ENCODE measurements at places on chromosomes 13 and 19.

GRCh38 chr13:105007166-105007808 is 1528.2 kb downstream of the EFNB2 start:
- DNase-seq = no peak

GRCh38 chr13:28425793-28426192 is 69.1 kb downstream of the FLT1 start:
- DNase-seq = no peak

- no peak for DNase-seq
Measured at GRCh38 chr13:20610006-20610405, 43.0 kb downstream of the IFT88 start.

DNA sequence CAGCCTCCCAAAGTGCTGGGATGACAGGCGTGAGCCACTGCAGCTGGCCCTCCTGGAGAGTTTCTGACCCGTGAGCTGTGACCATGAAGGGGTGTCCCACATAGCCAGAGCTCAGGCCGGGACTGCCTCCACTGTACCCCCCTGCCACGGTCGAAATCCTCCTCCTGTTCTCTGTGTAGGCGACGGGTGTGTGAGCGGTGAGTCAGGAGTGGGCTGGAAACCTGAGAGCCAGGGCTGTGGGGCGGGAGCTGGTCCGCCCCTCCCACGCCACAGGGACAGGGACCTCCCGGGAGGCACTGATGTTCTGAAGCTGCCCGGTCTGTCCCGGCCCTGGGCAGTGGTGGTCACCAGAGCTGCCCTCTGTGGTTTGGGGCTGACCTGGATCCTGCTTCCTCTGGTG is 3.9 kb downstream of the WDR18 start:
- no peak for DNase-seq

DNA sequence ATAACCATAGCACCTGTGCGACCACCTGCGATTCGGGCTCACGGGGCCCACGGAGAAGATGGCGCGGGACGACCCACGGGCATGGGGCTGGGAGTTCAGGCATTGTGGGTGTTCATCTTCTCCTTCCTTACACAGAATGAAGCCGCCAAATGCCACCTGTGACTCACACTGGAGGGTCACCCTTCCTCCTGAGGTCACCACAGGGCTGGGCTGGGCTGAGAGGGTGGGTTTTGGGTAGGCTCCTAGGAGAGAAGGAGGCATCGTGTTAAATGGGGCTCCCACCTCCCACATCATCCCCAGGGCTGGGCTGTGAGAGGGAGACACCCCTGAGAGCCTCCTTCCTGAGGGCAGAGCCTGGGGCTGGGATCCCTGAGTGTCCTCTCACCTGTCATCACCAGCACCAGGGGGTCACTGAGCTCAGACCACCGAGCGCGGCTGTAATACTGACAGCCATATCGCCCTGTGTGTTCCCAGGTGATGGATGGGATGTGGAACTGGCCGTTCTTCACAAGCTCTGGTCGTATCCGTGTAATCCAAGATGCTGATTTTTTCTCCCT is 1.4 kb downstream of the LILRB2 start:
- DNase-seq = no peak

DNA sequence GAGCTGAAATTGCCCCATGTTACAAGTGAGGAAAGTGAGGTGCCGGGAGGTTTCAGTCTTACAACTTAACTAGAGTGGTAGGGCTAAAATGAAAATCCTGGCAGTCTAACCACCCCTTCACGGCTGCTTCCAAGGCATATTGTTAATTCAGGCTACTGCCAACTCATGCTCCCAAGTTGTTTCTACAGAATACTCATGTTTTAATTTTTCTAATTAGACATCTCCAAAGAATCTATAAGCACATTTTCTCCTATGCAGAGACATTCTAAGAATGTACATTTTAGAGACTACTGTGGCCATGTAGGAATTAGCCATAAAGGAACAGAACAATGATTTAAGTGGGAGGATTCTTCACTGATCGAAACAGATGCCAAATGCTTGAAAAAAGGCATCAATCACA is 7.0 kb upstream of the TSC22D1 start:
- no peak for DNase-seq

- no peak for DNase-seq
Measured at GRCh38 chr13:46908501-46908900, 11.6 kb upstream of the HTR2A start.

DNA sequence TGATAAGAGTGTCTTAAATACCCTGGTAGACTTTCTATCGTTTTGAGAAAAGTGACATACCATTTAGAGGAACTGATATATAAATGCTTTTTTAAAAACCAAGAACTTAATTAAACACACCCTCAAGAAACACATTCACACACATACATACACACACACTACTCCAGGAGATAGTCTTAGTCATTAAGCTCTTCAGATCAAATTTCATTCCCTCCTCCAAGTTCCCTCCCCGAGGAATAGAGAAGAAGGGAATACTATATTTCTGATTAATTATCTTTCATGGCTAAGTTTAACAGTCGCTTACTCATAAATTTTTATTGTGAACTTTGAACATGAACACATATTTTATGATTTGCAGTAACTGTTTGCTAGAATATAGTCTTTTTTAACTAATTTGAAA is 1109.5 kb downstream of the SLITRK1 start:
- no peak for DNase-seq

- DNase-seq = no peak
Measured at GRCh38 chr13:93740334-93740733, 513.7 kb downstream of the GPC6 start.

DNA sequence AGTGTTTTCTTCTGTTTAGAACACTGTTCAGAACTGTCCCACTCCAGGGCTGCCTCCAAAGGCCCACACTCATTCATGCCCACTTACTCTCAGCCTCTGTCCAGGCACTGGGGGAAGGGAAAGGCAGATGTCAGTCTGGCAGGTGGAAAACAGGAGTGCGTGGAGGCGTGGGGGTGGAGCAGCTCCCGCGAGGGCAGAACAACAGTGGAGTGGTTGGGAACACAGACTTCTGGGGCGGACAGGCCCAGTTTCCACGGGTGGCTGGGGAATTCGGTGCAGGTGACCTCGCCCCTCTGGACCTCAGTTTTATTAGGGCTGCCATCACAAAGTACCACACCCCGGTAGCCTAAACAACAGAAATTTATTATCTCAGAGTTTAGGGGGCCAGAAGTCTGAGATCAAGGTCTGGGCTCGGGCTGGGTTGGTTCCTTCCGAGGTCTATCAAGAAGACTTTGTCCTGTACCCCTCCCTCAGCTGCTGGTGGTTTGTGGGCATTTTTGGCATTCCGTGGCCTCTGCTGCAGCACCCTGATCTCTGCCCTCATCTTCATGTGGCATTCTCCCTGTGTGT is 59.7 kb downstream of the SIPA1L3 start:
- no peak for DNase-seq

DNA sequence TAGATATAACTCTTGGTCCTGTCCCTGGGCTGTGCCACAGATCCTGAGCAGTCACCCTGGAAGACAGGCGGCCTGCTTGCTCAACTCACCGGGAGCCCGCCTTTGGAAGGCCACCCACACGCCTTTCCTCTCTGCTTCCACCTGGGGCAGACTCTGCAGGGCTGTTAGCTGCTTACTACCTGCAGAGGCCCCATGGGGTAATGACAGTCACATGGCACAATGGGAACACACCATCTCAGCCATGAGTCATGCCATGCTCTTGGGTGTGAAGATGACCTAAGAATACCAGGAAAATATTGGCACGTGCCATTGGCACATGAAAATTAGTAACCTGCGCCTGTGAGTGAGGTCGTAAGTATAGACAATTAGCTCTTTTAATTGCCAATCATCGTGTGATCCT is 108.6 kb downstream of the COL4A2 start:
- DNase-seq = no peak

GRCh38 chr13:30846311-30846710 is 59.8 kb upstream of the MEDAG start:
- DNase-seq = no peak

DNA sequence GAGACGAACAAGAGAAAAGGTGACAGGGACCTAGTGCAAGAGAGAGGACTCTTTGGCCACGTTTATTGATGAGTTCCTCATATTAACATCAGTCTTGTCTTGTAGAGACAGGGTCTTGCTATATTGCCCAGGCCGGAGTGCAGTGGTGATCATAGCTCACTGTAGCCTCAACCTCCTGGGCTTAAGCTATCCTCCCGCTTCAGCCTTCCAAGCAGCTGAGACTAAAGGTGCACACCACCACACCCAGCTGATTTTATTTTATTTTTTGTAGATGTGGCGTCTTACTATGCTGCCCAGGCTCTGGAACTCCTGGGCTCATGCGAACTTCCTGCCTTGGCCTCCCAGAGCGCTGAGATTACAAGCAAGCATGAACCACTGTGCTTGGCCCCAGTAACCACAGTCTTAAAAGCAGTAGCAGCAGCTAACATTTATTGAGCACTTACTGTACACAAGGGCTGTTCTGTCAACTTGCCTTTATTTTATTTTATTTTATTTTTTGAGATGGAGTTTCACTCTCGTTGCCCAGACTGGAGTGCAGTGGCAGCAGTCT is 1.1 kb upstream of the SH2D3A start:
- no peak for DNase-seq

GRCh38 chr19:28864577-28865042 is 348.3 kb downstream of the UQCRFS1 start:
- peak; percentile 20 for DNase-seq

DNA sequence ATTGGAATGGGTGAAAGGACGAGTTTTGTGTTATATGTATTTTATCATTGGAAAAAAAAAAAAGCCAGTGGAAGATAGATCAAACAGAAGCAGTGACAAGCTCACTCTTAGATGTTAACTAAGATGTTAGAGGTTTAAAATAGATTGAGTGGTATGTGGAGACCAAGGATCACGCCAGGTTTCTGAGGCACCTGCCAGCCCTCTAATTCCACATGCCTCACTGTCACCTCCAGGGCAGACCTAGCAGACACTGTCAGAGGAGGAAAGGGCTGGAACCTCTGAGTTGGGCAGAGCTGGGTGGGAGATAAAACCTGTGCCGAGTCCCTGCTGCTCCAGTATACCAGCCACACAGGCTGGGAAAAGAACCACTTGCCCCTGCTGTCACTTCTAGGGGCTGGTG is 57.5 kb upstream of the SIAH3 start:
- DNase-seq = no peak

GRCh38 chr13:94825507-94825906 is 113.2 kb upstream of the SOX21 start:
- DNase-seq = peak; percentile 11

DNA sequence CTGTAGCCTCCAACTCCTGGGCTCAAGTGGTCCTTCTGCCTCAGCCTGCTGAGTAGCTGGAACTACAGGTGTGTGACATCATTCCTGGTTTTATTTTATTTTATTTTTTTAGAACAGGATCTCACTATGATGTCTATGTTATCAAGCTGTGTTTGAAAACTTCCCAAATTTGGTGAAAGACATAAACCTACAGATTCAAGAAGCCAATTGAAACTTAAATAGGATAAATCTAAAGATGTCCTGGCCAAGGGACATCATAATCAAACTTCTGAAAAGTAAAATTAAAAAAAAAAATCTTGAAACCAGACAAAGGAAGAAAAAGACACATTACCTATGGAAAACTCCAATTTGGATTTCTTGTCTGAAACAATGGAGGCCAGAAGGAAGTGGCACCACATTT is 23.1 kb upstream of the PDX1 start:
- no peak for DNase-seq

DNA sequence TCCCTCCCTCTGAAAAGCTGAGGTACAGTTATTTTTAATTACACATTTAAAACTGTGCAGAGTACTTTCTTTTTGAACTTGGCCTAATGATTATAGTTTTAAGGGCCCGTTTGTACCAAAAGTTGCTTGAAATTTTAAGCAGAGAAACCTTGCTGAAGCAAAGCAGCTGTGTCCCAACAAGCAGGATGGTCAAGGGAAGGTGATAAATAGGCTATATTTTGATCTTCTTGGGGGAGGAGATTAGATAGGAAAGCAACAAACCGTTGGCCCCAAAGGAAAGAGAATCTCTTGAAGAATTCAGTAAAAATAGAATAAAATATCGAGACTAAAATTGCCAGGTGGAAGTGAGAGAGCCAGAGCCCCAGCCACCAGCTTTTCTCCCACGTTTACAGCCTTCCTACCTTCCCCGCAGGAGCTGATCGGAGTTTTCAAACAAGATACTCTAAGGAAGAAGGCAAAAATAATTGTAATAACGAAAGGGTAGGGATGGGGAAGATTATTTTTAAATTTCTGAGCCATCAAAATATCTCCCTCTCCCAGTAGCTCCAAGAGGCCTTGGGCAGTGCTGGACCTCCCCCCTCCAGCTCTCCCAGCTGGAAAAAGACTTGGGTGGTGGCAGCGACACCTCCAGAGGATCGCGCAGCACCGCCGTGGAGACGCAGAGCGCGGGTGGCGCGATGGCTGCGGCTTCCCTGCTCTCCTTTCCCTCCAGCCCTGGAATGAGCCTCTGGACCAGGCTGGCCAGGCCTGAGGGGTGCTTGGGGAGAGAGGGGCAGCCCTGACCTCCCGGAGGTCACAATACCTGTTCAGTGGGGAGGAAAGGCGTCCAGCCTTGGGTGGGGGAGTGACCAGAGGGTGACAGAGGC is 5.8 kb downstream of the ZIC2 start:
- DNase-seq = no peak

GRCh38 chr19:11069561-11069960 is 19.7 kb upstream of the LDLR start:
- no peak for DNase-seq

DNA sequence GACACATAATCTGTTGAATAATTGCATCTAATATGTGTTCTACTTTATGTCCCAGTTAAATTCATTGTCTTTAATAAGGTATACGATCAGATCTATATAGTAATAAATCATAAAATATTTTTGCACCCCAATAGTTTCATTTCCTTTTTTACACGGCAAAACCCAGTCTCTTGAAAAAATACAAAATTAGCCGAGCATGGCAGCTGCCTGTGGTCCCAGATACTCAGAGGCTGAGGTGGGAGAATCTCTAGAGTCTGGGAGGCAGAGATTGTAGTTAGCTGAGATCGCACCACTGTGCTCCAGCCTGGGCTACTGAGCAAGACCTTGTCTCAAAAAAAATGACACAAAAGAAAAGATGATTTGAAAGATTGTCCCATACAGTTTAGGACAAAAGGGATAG is 52.3 kb upstream of the PARP4 start:
- no peak for DNase-seq

DNA sequence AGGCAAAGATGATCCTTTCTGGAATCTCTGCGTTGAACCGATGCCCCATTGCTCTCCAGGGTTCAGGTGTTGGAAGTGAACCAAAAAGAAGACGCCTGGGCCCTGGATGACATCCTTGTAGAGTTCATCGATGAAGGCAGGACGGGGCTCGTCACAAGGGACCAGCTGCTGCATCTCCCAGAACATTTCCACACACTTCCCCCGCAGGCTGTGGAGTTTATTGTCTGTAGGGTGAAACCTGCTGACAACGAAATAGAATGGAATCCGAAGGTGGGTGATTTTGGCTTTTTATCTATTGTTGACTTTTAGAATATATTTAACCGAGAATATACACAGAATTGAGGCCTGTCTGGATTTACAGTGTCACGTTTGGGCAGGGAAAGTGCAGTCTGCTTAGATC is 58.4 kb downstream of the SLC7A9 start:
- DNase-seq = no peak
